Mucosa of gallbladder (tissue), 1 donor: ENCODE measurements at places on chromosomes 11 and 22. TPM values are rescaled to one million over a fixed set of nuclear protein-coding genes. Genes with fewer than 3 reads are reported as not detected.

GRCh38 chr11:126332221-126332711, 23.2 kb upstream of the ST3GAL4 start:
- DNase-seq = peak; percentile 38

DNA sequence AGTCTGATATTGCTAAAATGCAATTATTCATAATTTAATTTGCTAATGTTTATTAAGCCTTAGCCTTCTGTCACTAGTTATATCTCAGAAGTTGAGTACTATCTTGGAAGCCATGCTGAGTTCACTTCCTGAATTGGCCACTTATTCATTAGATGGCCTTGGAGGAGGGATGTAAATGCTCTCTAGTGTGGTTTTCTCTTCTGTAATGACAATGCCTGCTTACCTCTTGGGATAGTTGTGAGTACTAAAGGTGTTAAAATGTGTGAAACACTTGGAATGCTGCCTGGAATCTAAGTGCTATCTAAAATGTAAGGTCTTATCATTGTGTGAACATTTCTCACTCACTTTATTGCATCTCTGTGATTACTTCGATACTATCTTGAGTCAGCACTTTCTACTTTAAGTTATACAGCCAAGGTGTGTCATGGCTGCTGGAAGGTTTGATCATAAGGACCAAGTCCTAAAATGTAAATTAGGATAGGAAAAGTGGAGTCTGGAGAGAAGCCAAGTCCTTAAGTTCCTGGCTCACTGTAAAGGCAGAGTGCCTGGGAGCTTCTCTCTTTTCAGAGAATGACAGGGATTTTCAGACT, 12.4 kb downstream of the GLYATL2 start:
- no peak for DNase-seq

The OR10G4 gene
- not detected for total RNA-seq

The NEFH gene
- total RNA-seq = 0.86 TPM

DNA sequence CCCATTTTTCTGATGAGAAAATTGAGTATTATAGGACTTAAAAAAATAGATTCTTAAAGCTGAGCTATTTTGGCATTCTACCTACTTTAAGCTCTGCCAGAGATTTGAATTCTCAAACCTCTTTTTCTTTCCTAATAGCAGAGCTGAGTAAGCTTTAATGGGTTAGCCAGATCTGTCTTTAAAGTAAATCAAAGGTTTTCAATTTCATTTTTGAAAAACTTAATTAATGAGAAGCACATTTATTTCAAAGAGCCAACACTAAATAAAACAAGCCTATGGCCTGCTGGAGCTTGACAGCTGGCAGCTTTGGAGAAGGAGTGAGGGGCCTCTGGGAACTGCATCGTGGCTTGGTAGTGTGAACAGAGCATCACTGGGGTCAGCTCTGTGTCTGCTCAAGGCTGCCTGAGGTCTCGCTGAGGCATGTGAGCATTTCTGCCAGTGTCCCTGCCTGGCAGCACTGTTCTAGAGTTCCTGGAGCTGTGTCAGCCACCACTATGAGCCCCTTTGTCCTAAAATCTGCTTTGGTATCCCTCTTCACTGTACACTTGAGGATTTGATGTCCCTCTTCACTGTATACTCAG, 50.4 kb upstream of the PRSS23 start:
- no peak for DNase-seq

DNA sequence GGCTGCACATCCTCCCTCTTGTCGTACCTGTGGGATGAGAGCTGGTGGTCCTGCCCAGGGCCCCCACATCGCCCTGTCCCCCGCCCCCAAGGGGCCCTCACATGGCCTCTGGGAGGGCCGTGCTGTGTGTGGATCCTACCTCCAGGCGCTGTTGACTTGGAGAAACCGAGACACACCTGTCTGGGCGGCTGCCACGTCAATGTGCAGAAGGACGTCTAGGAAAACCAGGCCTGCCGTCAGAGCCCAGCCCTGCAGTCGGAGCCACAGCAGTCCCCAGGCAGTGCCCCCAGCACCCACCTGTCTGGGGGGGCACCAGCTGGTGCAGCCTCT, 14.2 kb downstream of the ALG12 start:
- DNase-seq = no peak

GRCh38 chr11:6992026-6992425, 28.1 kb downstream of the ZNF214 start:
- DNase-seq = no peak

DNA sequence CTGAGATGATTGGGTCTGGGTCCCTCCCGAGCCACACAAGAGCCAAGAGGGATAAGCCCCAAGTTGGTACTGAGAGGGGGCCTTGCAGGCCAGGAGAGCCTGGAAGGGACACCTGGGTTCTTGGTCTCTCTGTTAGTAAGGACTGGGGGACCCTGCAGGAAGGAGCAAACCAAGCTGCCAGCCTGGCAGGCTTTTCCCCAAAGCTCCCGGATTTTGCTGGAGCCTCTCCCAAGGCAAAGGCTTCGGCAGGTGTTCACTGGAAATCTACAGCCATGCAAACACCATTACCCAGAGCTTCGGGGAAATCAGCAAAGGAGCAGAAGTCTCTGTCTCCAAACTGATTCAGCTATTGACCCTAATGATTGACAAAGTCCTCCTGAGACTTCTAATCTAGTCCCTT, 527.9 kb downstream of the BUD13 start:
- no peak for DNase-seq

DNA sequence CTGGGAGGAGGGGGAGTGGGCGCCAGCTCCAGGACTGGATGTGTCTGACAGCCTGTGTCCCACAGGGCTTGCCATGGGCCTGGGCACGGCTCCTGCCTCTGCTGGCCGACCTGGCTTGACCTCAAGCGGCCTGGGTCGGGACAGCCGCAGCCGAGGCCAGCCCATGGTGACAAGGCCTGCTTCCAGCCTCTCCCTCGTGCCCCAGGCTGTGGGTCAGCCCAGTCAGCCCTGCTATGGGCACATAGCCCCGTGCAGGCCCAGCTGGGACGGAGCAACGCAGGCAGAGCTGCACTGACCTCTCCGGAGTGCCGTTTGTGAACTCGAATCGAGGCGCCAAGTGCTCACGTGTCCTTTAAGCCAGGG, 17.9 kb downstream of the OSBPL5 start:
- DNase-seq = no peak
